ENCODE measurements at places on chromosomes 2 and 18.

DNA sequence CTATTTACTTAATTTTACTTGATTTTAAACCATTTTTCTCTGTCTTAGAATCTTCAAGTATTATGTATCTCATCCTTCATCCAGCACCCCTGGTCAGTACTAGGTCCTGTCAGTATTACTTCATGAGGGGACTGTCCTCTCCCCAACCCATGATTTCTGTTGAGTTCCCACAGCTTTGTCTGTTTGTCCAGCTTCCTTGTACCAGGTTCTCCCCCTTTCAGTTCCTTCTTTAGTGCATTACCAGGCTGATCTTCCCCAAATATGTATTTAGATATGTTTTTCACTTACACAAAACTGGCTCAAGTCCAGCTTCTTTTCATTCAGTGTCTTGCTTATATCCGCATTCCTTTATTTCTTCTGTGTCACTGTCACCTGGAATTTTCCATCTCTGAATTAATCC, 13.8 kb upstream of the TTC27 start:
- DNase-seq = no peak

- no peak for DNase-seq
Measured at GRCh38 chr2:191152482-191153240, 1.9 kb upstream of the STAT4 start.

- DNase-seq = no peak
Measured at GRCh38 chr2:62817348-62817747, 111.8 kb downstream of the EHBP1 start.

DNA sequence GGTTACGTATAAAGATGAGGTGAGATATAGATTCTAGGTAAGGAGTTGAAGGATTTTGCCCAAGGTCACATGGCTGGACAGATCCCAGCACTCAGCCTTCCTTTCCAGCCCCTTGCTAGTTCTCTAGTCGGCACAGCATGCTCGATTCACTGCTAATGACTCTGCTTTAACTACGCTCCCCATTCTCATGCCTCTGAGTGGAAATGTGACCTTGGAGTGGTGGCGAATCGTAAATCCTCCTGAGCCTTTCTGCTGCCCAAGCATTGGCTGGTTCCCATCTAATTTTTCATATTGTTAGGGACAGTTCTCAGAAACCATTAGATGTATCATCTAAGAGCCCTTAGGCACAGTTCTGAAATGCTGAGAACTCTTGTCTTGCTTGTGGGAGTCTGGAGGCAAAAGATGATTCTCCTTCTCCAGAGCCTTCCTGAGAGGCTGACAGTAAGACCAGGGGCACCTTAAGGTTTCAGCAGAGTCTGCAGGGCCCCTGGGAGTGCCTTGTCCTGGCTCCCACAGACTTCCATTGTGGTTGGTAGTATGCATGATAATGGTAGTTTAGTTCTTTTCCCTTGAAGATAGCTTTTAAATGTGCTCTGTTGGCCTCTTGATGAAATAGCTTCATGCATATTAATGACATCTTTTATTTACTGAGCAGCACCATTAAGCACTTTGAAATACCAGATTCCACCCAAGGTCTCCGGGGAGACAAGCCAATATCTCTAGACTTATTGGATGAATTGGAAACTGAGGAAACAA, 377.8 kb upstream of the SLC14A2 start:
- DNase-seq = no peak

- no peak for DNase-seq
Measured at GRCh38 chr2:230927711-230928341, 2.8 kb upstream of the GPR55 start.

GRCh38 chr2:98455494-98455976, 10.9 kb downstream of the INPP4A start:
- DNase-seq = no peak

- DNase-seq = no peak
Measured at GRCh38 chr2:28201671-28202180, 190.9 kb upstream of the FOSL2 start.

GRCh38 chr2:12725233-12726187, 8.8 kb downstream of the TRIB2 start:
- DNase-seq = no peak

- no peak for DNase-seq
Measured at GRCh38 chr18:55406451-55406991, 181.5 kb downstream of the TCF4 start.

GRCh38 chr2:67982956-67983355, 79.8 kb downstream of the C1D start:
- no peak for DNase-seq

- DNase-seq = no peak
Measured at GRCh38 chr18:6591491-6591890, 138.0 kb upstream of the ARHGAP28 start.

GRCh38 chr2:10343658-10344057, 41.0 kb downstream of the HPCAL1 start:
- DNase-seq = no peak

DNA sequence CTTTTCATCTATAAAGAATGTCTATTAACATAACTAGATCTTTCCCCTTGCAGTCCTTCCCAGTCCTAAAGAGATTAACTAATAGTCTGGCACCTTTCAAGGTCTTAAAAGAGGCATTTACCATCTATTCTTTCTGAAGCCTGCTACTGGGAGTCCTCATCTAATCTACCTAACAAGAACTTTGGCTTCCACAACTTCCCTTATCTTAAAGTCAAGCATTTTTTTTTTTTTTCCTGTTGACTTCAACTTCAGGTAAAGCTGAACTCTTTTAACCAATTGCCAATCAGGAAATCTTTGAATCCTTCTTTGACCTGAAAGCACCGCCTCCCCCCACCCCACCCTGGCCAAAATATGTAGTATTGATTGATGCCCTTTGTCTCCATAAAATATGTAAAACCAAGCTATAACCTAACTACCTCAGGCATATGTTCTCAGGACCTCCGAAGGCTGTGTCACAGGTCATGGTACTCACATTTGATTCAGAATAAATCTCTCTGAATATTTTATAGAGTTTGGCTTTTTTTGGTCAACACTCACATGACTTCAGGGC, 168.6 kb downstream of the PTPRM start:
- no peak for DNase-seq

GRCh38 chr18:59492756-59493421, 133.8 kb upstream of the LMAN1 start:
- no peak for DNase-seq

DNA sequence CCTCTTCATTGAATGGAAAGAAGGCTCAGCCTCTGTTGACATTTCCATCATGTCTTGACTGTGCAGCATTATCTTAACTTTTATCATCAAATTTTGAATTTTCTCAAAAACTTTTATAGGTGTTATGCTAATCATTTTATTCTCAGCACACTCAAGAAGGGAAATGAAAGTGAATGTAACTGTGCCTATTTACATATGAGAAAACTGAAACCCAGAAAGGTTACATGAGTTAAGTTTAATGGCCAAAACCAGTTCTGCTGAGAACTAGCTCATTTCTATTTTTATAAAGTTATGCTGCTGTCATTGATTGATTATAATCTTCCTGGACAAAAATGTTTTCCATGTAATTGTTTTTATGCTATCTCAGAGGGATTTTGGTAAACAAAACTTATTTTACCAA, 618.8 kb upstream of the NRXN1 start:
- no peak for DNase-seq

GRCh38 chr2:14401873-14402272, 230.6 kb upstream of the LRATD1 start:
- DNase-seq = no peak

DNA sequence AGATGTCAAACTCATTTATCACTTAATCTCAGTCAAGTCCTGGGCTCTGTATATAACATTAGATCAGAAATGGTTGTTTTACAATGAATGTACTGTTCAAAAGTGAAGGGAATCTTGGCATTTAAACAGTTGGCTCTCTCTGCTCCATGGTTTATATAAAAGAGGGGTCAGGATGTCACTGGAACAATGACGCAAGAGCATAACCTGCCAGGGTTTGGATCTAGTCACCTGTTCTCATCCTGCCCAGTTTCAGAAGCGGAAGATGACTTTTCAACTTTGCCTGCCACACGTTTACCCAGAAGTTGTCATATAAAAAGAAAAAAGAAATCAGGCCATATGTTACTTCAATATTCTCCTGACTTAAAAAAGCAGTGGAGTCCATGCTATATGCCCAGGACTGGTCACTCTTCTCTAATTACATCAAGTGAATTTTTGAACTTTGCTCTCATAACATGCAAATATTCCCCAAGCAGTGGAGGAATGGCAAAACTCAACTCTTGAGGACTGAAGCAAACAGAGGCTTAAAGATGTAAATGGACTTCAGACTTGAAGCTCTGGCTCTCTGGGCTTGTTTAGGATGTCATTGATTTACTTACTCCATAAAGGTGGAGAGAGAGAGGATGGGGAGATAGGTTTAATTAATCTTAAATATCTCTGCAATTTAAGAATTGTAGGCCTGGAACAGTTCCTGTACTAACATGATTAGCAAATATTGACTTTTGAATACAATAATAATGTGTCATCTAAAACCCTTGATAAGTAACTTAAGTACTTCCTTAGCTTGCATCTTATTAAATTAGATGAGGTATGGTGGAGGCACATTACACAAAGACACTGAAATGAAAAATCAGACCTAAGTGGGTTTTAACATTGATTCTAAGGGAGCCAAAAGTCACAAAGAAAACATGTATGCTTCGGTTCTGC, 58.3 kb downstream of the ETAA1 start:
- no peak for DNase-seq

GRCh38 chr2:26982102-26982742, 11.8 kb downstream of the MAPRE3 start:
- no peak for DNase-seq

DNA sequence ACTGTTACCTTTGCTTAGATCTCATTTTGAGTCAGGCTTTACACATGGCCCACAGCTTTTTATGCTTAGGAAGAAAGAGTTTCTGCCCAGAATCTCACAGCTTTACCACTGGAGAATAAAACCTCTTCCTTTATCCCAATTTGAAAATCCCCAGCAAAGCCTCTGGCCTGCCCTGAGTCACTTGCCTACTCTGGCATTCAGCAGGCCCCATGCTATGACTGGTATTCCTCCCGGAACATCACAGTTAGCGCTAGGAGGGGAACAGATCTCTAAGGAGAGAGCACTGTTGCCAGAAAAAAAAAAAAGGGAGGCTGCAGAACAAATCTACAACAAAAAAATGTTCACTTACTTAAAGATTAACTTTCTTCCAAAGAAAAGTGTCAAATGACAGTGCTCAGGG, 152.9 kb upstream of the DNMT3A start:
- DNase-seq = no peak

- peak; percentile 40 for DNase-seq
Measured at GRCh38 chr2:108921096-108922030, 67.7 kb downstream of the EDAR start.

GRCh38 chr2:172182624-172183023, 79.9 kb upstream of the DLX2 start:
- no peak for DNase-seq

- no peak for DNase-seq
Measured at GRCh38 chr18:1954583-1955312, 616.6 kb downstream of the METTL4 start.

DNA sequence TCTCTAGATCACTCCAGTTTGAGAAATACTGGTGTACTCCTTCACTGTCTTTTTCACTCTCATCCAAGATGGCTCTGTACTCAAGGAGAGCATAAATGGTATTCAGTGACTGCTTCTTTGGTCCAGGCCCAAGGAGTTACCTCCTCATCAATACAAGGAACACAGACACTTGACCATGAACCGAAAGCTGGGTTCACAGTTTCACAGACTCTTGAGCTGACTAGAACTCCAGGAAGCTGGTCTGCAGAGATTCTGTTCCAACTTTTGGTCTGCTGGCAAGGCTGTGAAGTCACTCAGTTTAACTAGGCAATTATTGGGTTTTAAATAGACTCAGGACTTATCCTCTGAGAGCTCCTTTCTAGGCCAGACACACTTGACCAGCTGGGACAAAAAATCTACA, 7.4 kb upstream of the IGFBP5 start:
- no peak for DNase-seq

- DNase-seq = no peak
Measured at GRCh38 chr2:110940376-110940910, 180.3 kb upstream of the BCL2L11 start.

DNA sequence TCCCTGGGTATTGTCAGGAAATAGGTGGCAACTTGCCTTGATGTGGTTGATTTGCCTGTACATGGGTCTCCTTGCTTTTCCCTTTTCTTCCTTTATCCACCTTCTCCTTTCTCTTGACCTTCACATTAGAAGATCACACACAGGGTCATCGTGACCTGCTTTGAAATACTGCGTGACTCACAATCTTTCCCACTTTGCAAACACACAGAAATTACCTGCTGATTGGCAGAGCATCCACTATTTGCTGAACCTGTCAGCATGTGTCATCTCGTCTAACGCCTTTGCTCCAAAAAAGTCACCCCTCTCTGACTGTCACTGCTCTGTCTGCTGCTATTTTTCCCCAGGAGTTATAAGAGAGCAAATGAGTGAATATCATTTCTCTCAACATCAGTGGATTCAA, 60.8 kb downstream of the MYO3B start:
- DNase-seq = no peak

DNA sequence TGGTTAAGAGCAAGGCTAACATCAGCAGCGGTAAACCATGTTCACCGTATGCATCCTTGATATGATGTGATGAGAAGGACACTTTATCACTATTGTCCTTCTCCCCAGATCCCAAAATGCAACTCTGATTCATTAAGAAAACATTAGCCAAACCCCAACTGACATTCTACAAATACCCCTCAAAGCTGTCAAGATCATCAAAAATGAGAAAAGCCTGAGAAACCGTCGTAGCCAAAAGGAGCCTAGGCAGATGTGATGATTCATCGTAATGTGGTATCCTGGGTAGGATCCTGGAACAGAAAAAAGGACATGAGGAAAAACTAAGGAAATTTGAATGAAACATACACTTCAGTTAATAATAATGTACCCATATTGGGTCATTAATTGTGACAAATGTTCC, 67.3 kb upstream of the ST6GAL2 start:
- no peak for DNase-seq

GRCh38 chr2:237234268-237234667, 148.6 kb downstream of the COPS8 start:
- no peak for DNase-seq

DNA sequence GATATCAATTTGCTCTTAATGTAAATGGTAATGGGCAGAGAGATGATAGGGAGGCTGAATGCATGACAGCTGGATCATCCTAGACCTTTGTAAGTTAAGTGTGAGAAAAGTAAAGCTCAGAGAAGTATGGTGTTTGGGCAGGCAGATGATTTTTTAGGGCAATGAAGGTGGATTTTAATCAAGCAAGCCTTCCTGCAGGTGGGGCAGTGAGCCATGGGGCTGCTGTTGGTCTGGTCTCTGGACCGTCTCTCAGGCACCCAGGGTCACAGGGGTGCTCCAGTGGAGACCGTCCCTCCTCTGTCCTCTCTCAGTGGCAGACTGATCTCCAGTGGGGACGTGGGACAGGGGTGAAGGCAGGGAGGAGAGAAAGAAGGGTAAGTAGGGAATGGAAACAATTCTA, 69.8 kb upstream of the STK17B start:
- no peak for DNase-seq

DNA sequence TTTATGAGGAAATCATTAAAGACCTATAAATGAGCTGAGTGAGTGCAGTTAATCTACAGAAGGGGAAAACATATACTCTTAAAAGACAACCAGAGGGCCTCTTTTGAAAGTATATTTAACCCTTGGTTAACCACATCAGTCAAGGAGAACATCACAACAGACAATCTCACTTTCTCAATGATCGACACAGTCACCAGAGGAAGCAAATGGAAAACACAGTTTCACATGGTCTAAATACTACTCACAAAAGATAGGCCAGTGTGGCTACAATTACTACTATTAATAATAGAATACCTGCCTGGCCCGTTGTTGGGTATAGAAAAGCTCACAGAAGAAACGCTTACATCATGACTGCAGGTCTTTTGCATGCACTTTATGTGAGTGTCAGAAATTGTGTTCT, 426.2 kb downstream of the NCKAP5 start:
- DNase-seq = no peak

Data from right forelimb (tissue), 1 donor.